Activated CD8-positive, alpha-beta memory T cell treated with anti-CD3 and anti-CD28 coated beads for 24 hours (primary cell): ENCODE measurements at places on chromosomes 2 and 18.

DNA sequence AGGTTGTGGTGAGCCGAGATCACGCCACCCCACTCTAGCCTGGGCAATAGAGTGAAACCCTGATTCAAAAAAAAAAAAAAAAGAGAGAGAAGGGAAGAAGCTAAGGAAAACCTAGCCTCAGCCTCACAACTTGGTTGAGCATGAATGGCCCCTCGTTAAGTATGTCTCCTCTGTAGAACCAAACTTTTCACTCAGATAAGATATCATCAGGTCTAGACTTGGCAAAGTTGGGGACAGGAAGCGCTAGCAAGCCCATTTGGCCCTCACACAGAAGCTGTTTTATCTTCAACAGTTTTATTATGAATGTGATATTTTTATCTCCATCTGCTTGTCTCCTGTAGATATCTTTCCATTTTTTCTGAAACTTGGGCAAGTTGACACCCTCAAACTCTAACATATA lies 3.5 kb upstream of the ASXL2 start:
- no peak for DNase-seq

DNA sequence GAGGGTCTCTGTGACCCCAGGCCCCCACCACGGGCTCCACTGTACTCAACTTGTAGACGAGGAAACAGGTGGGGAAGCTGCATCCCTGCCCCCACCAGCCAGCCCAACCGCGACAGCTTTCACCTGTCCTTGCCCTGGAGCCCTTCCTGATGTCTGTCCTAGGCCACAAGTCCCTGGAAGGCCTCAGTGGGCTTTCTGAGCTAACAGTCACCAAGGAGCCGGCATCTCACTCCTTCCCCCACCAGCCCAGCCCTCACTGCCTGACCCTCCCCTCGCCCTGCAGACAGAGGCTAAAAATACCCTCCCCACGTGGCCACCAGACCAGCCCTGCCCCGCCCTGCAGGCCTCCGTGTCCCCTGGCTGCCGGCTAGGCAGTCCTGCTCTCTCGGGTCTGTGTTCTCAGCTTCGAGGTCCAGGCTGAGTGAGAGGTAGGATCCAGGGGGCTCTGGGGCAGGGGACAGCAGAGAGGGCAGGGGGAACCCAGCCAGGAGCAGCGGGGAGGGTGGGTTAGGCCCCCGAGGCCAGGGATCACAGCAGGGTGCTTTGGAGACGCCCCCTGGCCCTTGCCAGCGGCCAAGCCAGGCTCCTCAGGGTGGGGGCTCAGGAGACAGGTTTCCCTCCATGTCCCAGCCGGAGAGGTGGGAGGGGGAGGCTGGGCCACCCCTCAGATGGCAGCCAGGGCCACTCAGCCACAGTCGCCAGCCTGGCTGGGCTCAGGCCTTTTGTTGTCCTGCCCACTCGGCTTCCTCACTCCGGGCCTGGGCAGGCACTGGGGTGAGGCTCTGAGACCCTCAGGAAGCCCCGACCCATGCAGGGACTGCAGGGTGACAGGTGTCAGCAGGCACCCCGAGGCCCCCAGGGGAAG lies at the start of gene KLHL30:
TSS of gene KLHL30 (plus strand) at position 338 of the 865 bp plus-strand sequence. CDS start 2,087 bp downstream, outside the sequence.
- DNase-seq, result no peak

DNA sequence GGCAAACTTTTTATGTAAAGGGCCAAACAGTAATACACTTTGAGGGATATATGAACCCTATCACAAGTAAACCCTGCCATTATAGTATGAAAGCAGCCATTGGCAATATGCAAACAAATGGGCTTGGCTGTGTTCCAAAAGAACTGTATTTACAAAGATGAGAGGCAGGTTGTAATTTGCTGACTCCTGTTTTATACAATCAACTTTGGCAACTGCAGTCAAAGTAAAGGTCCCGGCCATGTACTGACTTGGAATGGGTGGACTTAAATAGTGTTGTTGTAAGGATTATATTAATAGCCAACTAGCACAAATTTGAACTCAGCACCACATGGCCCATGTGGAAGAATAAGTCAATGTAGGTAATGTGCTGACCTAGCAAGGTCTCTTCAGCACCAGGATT lies 223.4 kb downstream of the WDPCP start:
- no peak for DNase-seq

GRCh38 chr2:190717764-190718651 lies 69.1 kb downstream of the NAB1 start:
- DNase-seq, result no peak

DNA sequence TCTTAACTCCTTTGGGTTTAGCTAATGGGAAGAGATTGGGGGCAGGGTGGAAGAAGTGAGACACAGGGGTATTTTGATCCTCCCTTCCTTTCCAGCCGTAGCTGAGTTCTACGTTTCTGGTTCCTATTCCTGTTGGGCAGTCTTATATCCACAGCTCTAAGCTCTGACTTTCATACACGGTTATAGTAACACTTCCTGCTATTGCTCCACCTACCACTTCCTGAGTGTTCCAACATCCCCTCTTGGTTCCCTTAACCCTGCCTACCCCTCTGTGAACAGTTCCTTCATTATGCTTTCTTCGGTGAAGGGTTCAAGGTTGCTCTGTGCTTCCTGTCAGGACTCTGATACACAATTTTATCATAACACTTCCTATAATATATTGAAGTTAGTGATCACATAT lies 205.1 kb downstream of the DNAH7 start:
- no peak for DNase-seq

GRCh38 chr2:233241803-233242202 lies 9.7 kb upstream of the ATG16L1 start:
- DNase-seq, result no peak

DNA sequence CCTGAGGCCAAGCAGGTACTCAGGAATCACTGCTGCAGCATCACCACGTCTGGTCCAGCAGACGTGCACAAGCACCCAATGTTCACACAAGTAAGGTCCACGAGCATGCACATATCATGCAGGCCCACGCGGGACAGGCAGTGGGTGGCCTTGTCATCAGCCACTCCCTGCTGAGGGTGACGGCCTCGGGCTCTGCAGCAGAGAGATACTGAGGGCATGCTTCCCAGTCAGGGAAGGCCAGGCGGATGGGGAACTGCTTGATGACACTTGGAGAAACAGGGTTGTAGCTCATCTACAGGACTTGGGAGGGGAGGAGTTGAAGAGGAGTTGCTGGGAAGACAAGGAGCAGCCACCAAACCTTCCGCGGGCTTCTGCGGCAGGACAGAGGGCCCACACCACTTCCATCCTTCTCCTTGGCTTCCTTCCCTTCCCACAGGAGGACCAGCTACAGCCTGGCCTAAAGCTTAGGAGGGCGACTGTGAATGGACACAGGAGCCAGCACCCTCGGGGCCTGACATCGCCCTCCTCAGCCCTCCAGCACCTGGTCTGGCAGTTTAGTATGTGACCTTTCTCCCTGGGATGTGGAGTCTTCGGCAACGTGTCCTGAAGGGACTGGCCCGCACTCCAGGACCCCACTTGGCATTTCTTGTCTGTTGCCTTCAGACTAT lies 15.2 kb downstream of the MFSD2B start:
- DNase-seq, result no peak

DNA sequence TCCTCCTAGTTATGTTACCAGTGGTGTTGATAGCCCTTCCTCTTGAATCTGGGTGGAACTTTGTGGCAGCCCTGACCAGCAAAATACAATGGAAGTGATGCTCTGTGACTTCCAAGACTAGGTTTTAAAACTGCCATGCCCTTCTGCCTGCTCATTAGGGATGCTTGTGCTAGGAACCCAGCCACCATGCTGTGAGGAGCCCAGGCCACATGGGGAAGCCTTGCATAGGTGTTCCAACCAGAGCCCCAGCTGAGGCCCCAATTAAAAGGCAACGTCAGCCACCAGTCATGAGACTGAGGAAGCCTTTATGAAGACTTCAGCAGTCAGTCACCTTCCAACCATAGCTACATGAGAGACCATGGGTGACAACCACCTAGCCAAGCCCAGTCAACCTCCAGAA lies 14.0 kb upstream of the MAPRE2 start:
- no peak for DNase-seq

DNA sequence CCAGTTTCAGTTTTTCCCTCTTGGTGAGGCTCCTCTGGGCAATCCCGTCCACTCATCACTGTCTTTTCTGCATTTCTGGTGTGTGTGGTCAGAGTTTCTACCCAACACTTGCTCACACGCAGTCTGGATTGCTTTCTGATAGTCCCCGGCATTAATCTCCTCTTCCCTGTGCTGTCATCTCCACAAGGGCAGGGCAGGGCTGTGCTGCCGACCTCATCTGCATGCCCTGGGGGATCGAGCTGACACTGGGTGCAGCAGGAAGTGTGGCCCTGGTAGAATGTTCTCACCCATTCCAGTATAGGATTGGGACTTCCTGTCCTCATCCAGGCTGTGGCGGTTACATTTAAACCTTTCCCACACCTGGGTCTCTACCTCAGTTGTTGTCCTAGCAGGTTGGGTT lies 80.0 kb upstream of the FAM136A start:
- DNase-seq, result no peak

DNA sequence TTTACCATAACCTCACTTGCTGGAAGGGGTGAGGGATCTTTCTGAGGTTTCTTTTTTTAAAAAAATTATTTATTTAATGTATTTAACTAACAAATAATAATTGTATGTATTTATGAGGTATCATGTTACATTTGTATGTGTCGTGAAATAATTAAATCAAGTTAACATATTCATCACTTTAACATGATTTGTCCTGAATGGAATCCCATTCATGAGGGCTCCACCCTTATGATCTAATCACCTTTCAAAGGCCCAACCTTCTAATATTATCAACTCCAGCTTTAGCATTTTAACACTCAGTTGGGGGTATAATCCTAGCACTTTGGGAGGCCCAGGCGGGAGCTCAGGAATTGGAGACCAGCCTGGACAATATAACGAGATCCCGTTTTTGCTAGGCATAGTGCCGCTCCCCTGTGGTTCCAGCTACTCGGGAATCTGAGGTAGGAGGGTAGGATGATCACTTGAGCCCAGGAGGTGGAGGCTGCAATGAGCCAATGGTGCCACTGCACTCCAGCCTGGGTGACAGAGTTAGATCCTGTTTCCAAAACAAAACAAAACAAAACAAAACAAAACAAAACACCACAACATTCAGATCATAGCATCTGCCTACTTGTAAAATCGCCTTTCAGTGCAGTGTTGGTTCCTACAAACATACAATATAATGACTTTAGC lies 1.1 kb upstream of the TAF4B start:
- no peak for DNase-seq

DNA sequence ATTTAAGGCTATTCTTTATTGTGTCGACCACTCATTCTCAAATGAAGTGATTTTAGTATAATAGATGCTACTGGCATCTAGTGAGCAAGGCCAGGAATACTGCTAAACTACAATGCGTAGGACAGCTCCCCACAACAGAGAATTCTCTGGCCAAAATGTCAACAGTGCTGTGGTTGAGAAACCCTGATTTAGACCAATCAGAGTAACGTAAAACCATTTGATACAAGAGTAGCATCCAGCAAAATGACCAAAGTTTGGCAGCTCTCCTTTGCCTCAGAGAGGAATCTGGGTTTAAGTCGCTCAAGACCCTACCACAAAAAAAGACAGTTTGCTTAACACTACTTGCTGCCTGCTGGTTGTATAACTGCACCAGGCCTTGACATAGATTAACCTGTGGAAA lies 37.0 kb upstream of the TTN start:
- DNase-seq, result no peak

- DNase-seq, result no peak
Measured at GRCh38 chr18:50862401-50862800, 16.5 kb upstream of the ME2 start.
